Stimulated activated CD4-positive, alpha-beta T cell treated with anti-CD3 and anti-CD28 coated beads, Interleukin-15, amount 100 ng/mL, for 24 hours (primary cell): ENCODE measurements at places on chromosomes 7 and 10.

DNA sequence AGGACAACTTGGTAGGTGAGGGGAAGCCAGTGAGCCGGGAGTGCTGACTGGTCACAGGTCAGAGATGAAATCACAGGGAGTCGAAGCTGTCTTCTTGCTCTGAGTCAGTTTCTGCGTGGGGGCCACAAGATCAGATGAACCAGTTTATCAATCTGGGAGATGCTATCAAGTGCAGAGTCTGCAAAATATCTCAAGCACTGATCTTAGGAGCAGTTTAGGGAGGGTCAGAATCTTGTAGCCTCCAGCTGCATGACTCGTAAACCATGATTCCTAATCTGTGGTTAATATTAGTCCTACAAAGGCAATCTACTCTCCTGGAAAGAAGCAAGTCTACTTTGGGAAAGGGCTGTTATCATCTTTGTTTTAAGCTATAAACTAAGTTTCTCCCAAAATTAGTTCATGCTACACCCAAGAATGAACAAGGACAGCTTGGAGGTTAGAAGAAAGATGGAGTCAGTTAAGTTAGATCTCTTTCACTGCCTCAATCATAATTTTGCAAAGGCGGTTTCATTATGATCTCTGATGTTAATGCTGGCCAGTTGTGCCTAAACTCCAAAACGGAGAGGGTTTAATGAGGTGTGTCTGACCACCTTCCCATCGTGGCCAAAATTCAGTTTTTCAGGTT is 8.4 kb upstream of the LMOD2 start:
- DNase-seq: no peak

DNA sequence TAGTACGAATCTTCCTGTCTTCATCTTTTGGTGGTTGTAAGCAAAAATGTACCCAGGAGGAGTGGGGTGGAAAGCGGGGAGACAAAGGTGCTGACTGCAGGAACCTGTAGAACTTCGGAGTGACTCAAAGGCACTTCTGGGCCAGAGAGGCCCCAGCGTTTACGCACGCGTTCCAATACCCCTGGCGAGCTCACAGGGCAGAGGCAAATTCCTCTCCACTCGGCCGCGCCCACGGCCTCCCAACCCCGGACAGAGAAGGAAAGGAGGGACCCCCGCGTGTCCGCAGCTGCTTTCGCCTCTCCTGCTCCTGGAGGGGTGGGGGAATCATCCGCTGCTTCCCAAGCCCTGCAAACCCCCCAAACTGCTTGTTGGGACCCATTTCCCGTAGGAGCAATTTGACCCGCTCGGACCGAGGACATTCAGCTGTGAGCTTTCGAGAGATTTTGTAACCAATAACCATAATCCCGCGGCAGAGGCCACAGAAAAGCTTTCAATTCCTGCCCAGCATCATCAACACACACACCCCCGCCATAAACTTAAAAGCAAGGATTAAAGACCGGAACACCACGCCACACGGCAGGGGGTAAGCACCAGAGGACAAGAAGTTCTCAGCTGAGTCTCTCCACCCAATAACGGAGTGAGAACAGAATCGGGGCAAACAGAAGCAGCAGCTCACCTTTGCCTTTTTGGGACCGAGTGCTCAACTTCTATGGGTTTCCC is 2.3 kb downstream of the IGF2BP3 start:
- DNase-seq: peak; percentile 35

GRCh38 chr10:8044908-8045725 is 9.4 kb upstream of the GATA3 start:
- peak; percentile 43 for DNase-seq

DNA sequence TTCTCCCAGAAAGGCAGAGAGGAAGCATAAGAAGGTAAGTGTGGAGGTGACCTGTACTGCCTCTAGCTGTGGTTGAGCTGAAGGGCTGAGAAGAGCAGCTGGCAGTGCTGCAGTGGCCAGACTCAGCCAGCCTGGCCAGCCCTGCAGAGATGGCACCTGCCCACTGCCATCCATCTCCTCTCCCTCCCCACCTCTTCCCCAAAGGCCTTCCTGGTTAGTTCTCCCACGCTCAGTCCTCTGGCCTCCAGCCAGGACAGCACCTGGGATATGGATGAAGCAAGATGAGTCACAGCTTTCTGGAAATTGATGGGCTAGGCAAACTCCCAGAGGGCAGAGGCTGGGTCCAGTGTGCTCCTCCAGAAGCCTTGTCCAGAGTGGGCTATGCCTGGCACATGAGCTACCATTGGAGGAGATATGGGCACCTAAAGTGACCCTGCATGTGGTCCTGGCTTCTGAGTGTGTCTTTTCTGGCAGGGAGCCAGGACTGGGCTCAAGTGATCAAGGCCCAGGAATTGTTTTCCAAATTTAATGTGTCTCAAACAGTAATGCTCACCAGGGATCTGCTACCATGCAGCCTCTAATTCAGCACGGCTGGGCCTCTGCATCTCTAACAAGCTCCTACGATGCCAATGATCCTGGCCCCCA is 81.0 kb upstream of the CACUL1 start:
- no peak for DNase-seq

DNA sequence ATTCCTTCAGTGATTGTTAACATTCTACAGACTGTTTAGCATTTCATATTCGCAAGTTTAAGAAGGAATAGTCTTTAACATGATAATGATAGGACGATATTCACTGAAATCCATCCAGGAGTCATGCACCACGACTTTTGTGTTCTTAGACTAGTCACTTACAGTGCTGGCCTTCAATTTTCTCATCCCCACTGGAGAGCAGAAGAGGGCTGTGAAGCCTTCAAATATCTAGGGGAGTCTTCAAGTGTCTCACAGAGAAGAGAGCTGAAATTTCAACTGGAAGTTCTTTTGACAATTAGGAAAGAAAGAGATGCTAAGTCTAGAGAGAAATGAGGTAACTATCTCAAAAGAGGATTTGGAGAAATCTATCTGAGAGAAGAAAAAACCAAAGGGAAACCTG is 43.8 kb upstream of the TAS2R16 start:
- DNase-seq: no peak

- DNase-seq: no peak
These were observed 4.0 kb downstream of the SKAP2 start for GRCh38 chr7:26860361-26860760.

DNA sequence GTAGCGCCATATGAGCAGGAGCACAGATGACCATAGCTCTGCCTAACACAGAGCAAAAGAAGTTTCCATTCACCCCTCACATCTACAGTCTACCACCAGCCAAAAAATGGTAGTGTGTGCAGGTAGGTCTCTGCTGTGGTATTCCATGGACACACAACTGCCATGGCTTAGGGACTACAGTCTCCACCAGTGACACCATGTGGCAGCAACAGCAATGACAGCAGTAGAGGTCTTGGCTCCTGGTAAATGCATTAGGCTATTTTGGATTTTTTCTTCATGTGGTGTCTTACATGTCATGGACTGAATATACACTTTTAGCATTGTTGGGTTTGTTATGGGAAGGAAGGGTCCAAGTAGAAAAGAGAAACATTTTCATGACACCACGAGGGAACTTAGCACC is 70.1 kb upstream of the CABCOCO1 start:
- DNase-seq: peak; percentile 13

GRCh38 chr7:135977742-135978066 is 545 bp upstream of the MTPN start:
- DNase-seq: no peak

- DNase-seq: no peak
These were observed 181.9 kb downstream of the CDCA7L start for GRCh38 chr7:21763818-21764217.

GRCh38 chr10:96053985-96054384 is 10.6 kb downstream of the CCNJ start:
- DNase-seq: no peak

GRCh38 chr7:106952658-106953231 is 87.7 kb downstream of the PIK3CG start:
- no peak for DNase-seq

GRCh38 chr10:14371581-14371980 is 40.9 kb upstream of the FRMD4A start:
- no peak for DNase-seq

GRCh38 chr7:45881759-45882464 is 6.4 kb upstream of the IGFBP1 start:
- no peak for DNase-seq

DNA sequence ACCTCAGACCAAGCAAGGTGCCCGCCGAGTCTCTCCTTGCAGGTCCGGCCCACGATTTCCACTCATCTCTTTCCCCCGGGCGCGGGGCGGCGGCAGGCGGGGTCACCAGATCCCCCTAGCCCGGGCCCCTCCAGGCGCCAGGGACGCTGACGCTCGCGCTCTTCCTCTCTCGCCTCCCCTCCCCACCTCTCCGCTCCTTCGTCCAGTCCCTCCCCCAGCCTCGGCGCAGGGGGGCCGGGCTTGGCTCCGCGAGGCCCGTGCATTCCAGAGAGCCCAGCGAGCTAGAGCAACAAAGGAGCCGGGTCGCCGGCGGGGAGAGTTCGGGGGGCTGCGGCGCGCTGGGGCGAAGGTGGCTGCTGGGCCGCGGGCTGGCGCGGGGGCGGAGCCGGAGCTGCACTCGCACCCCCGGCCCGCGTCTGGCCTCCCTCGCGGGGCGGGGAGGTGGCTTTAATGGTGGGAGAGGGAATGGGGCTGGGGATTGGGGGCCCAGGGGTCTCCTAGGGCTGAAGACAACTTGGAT is at the start of gene SMO:
Gene SMO, plus strand, starts transcription at position 262 of the 520 bp plus-strand sequence. CDS start 519 bp downstream, outside the sequence.
- DNase-seq: peak; percentile 41

DNA sequence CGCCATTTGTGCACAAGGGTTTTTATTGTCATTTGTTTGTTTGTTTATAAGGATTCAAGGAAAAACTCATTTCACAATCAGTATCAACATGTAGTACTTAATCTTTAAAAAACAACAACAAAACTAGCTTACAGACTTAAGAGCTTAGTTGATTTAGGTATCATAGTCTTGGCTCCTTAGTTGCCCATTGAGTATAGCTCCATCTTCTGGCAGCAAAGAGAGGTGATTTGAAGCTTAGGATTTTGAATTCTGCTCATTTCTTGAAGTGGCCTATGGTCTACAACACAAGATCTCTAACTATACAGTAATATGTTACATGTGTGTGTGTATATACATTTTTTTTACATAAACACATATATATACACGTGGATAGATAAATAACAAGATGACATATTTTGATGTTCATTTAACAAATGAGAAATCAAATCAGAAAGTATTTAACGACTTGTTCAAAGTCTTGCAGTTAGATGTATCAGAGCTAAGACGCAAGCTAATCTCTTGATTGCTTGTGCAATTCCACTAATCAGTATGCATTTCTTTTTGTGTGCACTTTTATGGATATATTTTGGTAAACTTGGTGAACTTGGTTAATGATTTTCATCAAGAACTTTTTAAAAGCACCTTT is 307.3 kb downstream of the CAMK1D start:
- no peak for DNase-seq

GRCh38 chr10:120477743-120478141 is 20.7 kb downstream of the PLPP4 start:
- no peak for DNase-seq
